ENCODE measurements at places on chromosomes 13 and 19.

GRCh38 chr19:57293719-57294118, 13.4 kb downstream of the ZNF460 start:
- no peak for DNase-seq

DNA sequence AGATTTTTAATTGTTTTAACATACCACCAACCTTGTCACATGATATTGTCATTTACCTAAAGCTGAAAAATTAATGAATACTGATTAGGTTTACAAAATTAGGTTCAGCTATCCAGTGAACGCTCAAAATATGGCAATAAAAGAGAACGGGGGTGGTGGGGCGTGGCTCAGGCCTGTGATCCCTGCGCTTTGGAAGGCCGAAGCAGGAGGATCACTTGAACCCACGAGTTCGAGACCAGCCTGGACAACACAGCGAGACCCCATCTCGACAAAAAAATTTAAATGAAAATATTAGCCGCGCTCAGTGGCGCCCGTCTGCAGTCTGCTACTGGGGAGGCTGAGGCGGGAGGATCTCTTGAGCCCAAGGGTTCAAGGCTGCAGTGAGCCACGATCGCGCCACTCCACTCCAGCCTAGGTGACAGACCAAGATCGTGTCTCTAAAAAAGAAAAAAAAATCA, 516 bp upstream of the FAM32A start:
- DNase-seq = no peak

DNA sequence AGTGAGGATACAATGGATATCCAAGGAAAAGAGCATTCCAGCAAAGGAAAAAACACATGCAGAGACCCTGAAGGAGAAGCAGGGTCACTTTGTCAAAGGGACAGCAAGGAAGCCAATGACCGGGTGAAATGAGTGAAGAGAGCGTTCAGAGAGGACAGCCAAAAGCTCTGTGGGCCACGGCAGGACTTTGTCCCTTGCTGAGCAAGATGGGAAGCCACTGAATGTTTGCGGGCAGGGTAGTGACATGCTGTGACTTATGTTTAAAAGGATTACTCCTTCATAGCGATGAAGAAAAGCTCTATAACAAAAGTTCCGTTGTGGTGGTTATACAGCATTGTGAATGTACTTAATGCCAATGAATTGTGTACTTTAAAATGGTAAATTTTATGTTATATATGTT, 16.5 kb downstream of the ZAR1L start:
- DNase-seq = no peak

GRCh38 chr19:52345162-52345561, 9.1 kb downstream of the ZNF610 start:
- no peak for DNase-seq

GRCh38 chr13:36570489-36570888, 103.3 kb upstream of the SERTM1 start:
- no peak for DNase-seq

DNA sequence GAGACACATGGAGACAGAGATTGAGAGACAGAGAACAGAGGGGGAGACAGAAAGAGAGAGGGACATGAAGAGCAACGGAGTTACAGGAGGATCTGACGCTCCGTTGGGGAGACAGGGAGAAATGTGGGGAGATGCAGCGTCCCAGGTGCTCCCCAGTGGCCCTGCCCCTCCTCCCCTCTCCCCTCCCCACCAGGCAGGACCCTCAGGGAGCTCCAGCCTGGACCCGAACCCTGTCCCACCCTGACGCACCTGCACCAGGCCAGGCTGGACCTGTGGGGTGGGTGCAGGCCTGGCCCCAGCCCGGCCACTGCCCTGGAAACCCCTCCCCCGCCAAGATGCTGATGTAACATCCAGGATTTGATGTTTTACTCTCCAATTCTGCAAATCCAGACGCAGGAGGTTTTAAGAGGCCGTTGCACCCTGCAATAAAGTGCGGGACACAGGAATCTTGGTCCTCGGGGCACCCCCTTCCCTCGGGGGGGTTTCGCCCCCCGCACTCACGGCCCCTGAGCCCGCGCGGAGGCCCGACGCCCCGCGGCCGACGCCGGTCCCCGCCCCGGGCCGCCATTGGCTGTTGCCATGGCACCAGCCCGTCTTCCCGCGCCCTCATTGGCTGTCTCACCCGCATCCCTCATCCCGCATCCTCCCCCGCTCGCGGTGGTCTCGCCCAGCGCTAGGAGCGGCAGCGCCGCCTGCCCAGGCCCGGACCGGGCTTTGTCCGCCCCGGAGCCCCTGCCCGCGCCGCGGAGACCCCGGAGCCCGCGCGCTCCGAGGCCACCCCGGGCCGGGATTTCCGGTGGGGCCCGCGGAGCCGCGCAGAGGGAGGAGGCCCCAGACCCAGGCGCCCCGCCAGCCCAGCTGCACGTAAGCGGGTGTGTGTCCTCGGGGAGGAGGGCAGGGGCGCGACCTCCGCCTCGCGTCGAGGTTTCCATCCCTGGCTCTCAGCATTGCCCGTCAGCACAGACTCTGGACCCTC, at the start of gene APC2:
Gene APC2, plus strand, starts transcription at position 655 of the 976 bp plus-strand sequence. CDS start 2,881 bp downstream, outside the sequence.
- no peak for DNase-seq

DNA sequence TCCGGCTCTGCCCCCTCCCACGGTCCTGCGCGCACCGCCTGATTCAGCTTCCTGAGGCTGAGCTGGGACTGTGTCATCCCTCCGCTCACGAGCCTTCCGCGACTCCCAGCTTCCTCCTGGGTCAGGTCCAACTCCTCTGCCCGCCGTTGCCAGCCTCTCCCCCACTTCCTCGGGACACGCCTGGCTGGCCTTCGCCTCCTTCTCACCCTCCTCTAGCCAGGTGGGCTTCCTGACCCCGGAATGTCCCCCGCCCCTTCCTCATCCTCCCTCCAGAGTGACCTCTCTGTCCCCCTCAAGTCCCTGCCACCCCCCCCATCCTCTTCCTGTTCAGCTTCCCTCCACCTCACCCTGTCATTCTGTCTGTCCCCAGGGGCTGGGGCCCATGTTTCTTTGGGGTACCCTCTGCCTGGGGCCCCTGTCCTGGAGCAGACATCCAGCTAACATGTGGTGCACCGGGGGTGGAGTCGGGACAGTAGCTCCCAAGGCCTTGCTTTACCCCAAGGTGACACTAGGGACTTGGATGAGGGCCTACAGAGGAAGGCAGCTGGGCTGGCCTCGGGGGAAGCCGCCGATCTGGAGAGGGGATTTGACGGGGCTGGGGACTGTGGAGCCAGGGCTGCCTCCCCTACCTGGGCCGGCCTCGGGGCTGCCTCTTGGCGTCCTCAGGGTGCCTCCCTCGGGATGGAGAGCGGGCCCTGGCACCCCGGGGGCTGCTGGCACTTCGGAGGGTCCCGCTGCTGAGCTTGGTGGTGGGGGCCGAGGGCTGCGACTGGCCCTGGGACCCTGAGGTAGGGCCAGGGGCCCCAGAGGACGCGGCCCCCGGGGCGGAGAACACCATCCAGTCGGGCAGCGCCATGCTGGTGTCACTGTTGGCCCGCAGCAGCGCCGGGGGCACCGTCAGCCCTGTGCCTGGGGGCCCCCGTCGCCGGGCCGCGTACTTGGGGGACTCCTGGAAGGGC, 16.5 kb downstream of the SHANK1 start:
- DNase-seq = no peak
